Fibroblast of lung (primary cell): ENCODE measurements at places on chromosomes 4 and X. TPM values are rescaled to one million over a fixed set of nuclear protein-coding genes. Genes with fewer than 3 reads are reported as not detected.

The GAGE12F gene
- total RNA-seq: not detected in 2 replicates

The ADH4 gene
- total RNA-seq: not detected in 2 replicates

- H3K27ac ChIP-seq: no peak overlapping the region
- no peaks in the 10 kb centered on the region for H3K27me3 ChIP-seq
- H3K36me3 ChIP-seq: no peaks in the 10 kb centered on the region
- peaks cover 5% of the 10 kb centered on the region for H3K4me1 ChIP-seq
- no peak for DNase-seq
Observed at GRCh38 chr4:81211956-81212355, 3.1 kb downstream of the PRKG2 start.

GRCh38 chr4:180134091-180134866 lies 2108.9 kb upstream of the TENM3 start:
- DNase-seq: peak; percentile 19
- no peak overlapping the region for H3K27ac ChIP-seq
- H3K36me3 ChIP-seq: no peaks in the 10 kb centered on the region

The F8A2 gene
- not detected in 2 replicates for total RNA-seq

DNA sequence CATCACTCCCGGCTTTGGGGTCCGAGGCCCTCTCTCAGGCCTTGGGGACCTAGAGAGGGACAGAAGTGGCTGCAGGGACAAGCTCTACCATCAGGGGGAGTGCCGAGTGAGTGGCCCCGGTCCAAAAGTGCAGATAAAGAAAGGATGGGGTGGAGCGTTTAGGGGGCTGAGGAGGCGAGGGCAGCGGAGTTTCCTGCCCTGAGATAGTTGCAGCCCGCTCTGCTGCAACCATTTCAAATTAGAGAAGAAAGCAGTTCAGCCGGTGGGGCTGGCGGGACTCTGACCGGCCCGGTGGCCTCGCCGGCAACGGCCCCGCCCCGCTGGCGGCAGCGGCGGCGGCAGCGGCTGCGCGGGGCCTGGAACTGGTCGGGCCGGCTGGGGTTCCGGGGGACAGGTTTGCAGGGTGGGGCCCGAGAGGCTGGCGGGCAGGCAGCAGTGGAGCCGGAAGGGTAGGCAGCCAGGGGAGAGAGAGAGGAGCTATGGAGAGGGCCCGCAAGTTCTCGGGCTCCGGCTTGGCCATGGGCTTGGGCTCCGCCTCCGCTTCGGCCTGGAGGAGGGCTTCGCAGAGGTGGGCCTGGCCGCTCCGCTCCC lies 7.6 kb downstream of the DLG3 start:
- peaks cover 4% of the 10 kb centered on the region for H3K4me1 ChIP-seq
- no peak overlapping the region for H3K27ac ChIP-seq
- H3K4me3 ChIP-seq: peak overlapping the region; percentile 62
- DNase-seq: peak; percentile 35
- H3K27me3 ChIP-seq: no peaks in the 10 kb centered on the region
- no peaks in the 10 kb centered on the region for H3K36me3 ChIP-seq
